ENCODE measurements at places on chromosomes 2 and 18.

DNA sequence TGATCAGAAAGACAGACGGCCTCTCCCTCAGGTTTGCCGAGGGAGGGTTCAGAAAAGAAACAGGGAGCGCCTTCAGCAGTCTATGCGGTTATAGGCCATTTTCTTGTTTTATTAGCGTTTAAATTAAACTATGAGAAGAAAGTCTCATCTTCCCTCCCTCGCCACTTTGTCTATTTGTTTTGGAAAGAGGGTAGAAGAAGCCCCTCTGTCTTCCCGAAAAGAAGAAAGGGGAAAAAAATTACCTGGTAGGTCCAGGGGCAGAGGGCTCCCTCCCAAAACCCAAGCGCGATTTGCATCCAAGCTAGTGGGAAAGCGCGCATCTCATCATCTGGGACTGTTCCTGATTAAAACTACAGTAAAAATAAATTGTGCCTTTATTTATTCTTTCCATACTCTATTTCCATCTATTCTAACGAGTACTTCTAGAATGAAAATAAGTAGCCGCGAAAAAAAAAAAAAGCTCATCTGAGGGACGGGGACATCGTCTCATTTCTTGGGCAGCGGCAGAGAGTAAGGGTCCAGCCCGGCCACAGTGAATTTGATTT, 2.4 kb downstream of the PAX8 start:
- no peak for DNase-seq

GRCh38 chr2:29655391-29656086, 265.8 kb downstream of the ALK start:
- DNase-seq = no peak

GRCh38 chr2:23593752-23594459, 208.9 kb downstream of the KLHL29 start:
- DNase-seq = no peak

GRCh38 chr18:25239581-25240419, 112.2 kb downstream of the ZNF521 start:
- DNase-seq = no peak

DNA sequence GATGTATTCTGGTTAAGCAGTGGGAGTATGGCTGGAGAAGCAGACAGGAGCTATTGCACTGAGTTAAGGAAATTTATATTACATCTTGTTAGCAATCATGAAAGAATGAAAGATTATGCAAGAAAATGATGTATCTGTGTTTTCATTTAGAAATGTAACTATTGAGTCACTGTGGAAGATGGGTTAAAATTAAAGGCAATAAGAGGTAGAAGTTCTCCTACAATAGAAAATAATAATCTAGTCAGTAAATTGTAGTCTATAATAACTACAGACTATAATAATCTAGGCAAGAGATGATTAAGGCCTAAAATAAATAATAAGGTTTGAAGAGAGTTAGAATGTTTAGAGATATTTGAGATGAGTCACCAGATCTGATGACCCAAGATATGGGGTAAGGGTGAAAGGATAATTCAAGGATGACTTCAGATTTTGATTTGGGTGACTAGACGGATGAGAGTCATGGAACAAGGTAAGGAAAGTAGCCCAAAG, 371.9 kb upstream of the KCNH7 start:
- no peak for DNase-seq

DNA sequence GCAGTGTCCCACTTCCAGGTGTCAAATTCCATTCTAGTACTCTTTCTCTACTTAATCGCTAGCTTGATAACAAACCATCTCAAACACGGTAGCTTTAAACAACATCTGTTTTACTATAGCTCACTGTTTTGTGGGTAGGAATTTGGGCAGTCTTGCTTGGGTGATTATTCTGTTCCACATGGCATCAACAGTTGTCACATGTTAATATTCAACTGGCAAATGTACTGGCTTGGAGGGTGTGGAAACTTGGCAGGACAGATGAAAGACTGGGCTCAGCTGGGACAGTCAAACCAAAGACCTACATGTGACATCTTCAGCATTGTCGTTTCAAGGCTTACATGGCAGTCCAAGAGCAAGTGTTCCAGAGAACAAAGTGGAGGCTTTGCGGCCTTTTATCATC, 241.8 kb downstream of the PTH2R start:
- no peak for DNase-seq

DNA sequence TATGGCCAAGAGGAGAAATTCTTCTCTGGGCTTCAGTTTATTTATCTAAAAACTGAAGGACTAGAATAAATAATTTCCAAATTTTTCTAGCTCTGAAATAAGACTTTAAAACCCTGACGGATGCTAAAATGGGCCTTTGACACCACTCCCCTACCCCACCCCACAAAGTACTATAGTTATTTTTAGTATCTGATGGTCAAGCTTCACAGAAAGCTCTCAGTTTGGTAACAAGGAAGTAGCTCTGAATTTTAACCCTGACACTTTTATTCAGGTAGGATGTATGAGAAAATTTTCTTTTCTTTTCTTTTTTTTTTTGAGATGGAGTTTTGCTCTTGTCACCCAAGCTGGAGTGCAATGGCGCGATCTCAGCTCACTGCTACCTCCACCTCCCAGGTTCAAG, 2.4 kb downstream of the RBKS start:
- DNase-seq = no peak

GRCh38 chr2:102050854-102051391, 59.2 kb downstream of the IL1R2 start:
- DNase-seq = no peak

GRCh38 chr2:181149056-181149455, 168.7 kb downstream of the UBE2E3 start:
- no peak for DNase-seq

- DNase-seq = no peak
These were observed 39.9 kb upstream of the SP3 start for GRCh38 chr2:174004905-174005605.

- DNase-seq = no peak
These were observed 567.2 kb downstream of the TMX3 start for GRCh38 chr18:68147728-68148127.

DNA sequence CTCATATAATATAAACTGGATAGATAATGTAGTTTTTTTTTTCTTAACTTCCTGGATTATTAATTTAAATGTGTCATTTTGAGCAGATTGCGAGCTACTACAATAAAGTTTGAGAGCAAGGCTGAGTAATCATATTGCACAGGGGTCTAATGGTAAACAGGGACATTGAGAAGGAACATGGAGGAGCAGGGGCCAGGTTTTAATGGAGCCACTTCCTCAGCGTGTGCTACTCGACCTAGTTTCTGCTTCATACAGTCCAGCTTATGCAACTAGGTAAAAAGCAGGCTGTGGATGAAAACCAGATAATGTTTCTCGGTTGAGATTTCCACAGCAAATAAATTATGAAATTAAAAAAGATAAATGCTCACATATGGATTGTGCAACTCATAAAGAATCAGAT, 1915.7 kb upstream of the CELF4 start:
- no peak for DNase-seq

- DNase-seq = peak; percentile 90
These were observed at the start of gene ATG16L1 for GRCh38 chr2:233251306-233252116. Gene ATG16L1 (plus strand): TSS chr2:233251673. CDS start chr2:233251828, 155 bp downstream.

GRCh38 chr18:2655178-2655953, at the start of gene SMCHD1:
Gene SMCHD1 (plus strand): TSS chr18:2655726. CDS start chr18:2656076, 350 bp downstream.
- peak; percentile 78 for DNase-seq

- DNase-seq = no peak
These were observed 169.5 kb upstream of the COPS8 start for GRCh38 chr2:236916181-236916580.

- DNase-seq = no peak
These were observed 127.4 kb upstream of the MSH6 start for GRCh38 chr2:47655563-47655880.

DNA sequence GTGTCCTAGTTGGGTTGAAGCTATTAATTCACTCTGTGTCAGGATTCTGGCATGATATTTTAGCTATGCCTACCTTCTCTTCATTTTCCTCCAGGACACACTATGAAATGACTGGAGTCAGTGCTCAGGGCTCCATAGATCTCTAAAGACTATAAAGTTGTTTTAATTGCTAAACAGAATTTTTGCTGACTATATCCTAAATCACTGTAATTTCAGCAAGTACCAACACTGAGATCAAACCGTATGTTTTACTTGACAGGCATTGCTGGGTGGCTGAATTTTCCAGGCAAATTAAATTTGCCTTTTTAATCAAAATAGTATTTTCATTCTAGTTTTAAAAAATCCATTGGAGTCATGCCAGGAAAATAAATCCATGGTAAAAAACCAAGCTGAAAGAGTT, 138.1 kb downstream of the LRP1B start:
- DNase-seq = no peak

DNA sequence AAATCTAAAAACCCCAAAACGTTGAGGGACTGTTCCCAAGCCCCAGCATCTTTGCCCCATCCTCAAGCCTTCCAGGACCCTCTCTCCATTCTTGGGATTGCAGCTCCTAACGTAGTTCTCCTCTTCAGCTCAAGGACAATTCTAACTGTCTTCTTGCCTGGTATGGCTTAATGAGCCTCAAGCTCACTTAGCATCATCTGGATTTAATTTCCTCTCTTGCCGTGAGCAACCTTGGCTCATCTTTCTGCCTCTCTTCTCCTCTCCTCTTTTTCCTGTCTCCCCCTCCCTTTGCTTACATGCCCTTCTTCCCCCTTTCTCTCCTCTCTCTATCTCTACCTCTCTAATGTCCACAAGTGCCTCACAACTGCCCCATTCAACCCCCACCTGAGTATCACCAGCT, 44.2 kb downstream of the TACR1 start:
- no peak for DNase-seq

DNA sequence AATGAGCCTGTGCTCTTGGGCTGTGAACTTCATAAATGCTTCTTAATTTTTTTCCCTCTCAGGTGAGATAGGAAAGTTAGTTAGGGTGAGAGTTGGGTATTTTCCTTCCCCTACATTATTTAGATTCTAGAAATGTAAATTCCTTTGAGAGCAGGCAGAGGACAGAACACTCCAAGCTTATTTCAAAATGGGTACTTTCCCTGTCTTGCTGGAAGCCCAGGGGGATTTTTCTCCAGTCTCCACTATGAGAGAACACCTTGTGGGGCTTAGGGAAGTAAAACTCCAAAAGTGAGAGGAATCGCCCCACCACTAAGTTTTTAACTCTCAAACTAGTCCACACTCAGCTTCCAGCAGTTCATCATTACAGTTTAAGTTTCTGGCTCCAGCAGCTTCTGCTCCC, 253.2 kb upstream of the CTAGE1 start:
- no peak for DNase-seq

GRCh38 chr18:5941890-5942289, 46.6 kb upstream of the TMEM200C start:
- no peak for DNase-seq

DNA sequence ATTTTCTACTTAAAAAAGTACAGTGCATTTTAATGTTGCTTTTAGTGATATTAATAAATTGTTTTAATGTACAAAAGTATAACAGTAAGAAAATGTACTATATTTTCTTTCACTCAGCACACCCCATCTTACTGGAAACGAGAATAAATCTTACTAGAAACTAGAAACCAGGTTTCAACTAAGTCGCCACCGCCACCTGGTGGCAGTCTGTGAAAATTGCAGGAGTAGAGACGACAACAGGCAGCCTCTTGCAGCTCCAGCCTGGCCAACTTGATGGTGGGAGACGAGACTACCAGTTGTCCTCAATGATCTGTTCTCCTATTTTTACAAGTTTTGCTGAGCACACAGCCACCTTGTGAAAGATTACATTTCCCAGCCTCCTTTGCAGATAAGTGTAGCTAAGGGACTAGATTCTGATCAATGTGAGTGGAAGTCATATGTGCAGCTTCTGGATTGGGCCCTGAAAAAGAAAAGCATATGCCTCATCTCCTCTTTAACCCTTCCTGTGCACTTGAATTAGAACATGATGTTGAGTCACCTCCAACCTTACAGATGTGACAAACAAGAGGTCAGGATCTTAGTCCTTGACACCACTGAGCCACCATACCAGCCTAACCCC, 8.7 kb downstream of the OTOF start:
- no peak for DNase-seq

Measured in stimulated activated CD8-positive, alpha-beta memory T cell treated with anti-CD3 and anti-CD28 coated beads, Interleukin-12 subunit alpha, Interleukin-12 subunit beta, amount 100 ng/mL, for 1 hour (primary cell).